ENCODE measurements at places on chromosomes 13 and 19. TPM values are rescaled to one million over a fixed set of nuclear protein-coding genes. Genes with fewer than 3 reads are reported as not detected.

DNA sequence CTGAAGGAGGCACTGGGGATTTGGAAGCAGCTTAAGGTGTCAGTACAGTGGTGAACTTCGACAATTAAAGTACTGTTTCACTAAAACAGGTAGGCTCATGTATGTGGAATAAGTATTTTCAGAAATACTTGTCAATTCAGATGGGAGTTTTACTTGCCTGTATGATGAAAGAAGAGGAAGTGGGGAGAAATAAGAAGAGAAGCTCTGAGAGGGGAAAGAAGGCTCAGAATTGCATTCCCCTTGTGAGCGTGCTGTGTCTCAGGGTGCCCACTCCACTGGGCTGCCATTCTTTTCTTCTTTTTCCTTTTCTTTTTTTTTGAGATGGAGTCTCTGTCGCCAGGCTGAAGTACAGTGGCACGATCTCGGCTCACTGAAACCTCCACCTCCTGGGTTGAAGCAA is 38.6 kb upstream of the RNF17 start:
- no peak for DNase-seq

GRCh38 chr13:34588362-34588761 is 353.7 kb upstream of the NBEA start:
- DNase-seq = no peak

GRCh38 chr13:75079226-75079625 is 402.7 kb downstream of the TBC1D4 start:
- DNase-seq = no peak

DNA sequence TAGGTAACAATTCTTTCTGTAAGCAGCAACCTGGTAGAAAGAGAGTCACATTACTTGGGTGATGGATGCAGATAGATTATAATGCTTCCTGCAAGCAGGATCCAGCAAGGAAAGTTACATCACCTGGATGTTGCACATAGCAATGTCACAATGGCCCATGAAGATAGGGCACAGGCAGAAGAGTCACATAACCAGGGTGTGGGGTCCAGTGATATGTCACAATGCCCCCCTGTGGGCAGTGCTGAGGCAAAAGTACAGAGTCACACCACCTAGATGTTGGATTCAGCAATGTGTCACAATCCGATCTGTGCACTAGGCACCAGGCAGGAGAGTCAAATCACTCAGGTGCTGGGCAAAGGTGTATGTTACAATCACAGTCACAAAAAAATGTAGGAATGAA is 4.0 kb upstream of the ZNF43 start:
- no peak for DNase-seq

- DNase-seq = no peak
Observed at GRCh38 chr19:47762615-47763308, 15.7 kb upstream of the SELENOW start.

The BCL3 gene
- 147 TPM for total RNA-seq

The CNN1 gene
- total RNA-seq = 2,903 TPM

All from esophagus muscularis mucosa (tissue), 4 donors.